ENCODE measurements at places on chromosomes 5 and 9.

DNA sequence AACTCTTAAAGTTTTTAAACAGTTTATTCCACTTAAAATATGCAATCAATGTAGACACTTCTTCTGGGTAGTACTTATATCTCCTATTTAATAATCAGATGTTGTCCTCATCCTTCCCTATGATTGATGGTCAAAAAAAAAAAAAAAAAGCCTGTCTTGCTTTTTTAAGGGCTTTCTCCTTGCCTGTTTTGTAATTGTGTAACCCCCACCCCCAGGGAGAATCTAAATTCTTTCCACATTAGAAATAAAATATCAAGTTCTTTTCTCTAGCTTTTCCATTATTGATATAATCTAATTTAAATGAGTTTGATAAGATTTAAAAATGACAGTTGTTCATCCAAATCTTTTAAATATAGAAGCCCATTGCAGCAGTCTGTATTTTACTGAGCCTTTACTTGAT lies 119.7 kb downstream of the CHSY3 start:
- DNase-seq = no peak

- no peak for DNase-seq
These were observed 173.6 kb downstream of the TENT4A start for GRCh38 chr5:6886866-6887265.

DNA sequence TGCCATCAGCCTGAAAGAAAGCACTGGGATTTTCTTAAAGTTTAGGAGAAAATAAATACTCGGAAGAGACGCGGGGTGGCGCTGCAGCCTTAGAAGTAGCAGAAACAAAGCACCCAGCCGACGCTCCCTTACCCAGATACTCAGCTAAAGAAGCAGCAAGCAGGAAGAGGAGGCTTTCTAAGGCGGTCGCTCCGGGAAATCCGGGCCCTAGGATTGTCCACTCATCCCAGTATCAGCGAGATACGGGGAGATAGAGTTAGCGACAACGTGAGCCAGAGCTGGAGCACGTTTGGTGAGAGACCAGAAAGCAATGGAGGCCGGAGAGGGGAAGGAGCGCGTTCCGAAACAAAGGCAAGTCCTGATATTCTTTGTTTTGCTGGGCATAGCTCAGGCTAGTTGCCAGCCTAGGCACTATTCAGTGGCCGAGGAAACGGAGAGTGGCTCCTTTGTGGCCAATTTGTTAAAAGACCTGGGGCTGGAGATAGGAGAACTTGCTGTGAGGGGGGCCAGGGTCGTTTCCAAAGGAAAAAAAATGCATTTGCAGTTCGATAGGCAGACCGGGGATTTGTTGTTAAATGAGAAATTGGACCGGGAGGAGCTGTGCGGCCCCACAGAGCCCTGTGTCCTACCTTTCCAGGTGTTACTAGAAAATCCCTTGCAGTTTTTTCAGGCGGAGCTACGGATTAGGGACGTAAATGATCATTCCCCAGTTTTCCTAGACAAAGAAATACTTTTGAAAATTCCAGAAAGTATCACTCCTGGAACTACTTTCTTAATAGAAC lies at the start of gene PCDHB2:
Gene PCDHB2 (plus strand): TSS at position 135 of the 782 bp plus-strand sequence. CDS start 176 bp downstream, at position 311.
- DNase-seq = no peak

DNA sequence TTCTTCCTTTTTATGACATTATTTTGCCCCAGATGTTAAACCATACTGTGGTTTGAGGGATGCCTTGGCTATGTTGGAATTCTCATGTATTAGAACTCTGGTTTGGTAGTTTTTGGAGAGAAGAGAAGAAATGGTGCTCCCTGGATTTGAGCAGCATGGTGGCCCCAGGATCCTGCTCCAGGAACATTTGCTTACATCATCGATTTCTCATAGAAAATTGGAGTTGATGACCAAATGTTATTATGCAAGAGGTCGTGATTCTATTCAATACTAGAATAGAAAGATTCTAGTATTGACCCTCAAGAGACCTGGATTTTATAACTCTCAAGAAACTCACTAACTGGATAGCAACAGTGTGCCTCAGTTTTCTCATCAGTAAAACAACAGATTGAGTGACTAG lies 77.5 kb upstream of the GNAQ start:
- no peak for DNase-seq

- no peak for DNase-seq
These were observed 25.4 kb downstream of the ADAMTS2 start for GRCh38 chr5:179319741-179320281.

DNA sequence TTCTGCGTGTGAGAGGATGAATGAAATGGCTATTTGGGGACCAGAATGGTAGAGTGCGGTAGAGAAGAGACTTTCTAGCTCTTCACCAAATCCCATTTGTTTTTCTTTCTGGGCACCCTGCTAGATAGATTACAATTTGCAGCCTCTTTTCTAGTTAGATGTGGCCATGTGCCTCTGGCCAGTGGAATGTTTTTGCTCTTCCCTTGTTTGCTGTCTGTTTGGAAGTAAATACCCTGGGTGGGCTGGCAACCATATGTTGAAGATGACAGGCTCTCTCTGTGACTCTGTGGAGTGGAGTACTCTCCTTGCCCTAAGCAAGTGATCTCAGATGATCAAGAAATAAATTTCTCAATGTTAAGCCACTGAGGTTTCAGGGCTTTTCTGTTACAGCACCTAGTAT lies 12.9 kb downstream of the GNG10 start:
- DNase-seq = no peak

DNA sequence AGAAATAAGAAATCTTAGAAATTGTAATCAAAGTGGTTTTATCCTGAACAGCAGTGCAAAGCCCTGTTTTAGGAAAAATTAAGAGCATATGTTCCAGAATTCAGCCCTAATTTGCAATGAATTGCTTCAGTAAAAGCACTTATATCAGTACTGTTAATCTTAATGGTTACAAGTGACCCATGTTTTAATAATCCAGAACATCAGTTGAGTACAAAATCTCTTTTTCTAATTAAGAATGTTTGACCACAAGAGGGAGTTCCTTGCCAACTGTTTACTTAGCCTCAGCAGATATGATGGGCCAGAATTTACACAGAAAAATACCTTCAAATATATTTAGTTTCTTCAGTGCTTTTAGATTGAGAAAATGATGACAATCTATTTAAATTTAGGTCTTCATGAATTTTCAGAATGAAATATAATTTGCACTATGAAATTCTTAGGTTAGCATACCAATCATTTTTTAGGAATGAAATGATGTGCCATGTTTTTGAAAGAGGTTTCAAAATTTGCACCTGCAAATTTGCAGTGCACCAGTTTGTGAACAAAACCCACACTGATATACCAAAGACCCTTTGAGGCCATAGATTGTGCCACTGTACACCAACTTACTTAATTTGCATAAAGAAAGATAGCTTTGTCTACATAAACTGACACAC lies 926.3 kb upstream of the ARRDC3 start:
- DNase-seq = no peak

- no peak for DNase-seq
These were observed 45.6 kb downstream of the LIX1 start for GRCh38 chr5:97096846-97097245.

- DNase-seq = no peak
These were observed 1.4 kb downstream of the AKNA start for GRCh38 chr9:114386361-114386885.

- DNase-seq = no peak
These were observed 37.8 kb upstream of the ANKRD34B start for GRCh38 chr5:80607832-80608231.

GRCh38 chr5:61386045-61386800 lies 54.2 kb downstream of the ZSWIM6 start:
- no peak for DNase-seq

DNA sequence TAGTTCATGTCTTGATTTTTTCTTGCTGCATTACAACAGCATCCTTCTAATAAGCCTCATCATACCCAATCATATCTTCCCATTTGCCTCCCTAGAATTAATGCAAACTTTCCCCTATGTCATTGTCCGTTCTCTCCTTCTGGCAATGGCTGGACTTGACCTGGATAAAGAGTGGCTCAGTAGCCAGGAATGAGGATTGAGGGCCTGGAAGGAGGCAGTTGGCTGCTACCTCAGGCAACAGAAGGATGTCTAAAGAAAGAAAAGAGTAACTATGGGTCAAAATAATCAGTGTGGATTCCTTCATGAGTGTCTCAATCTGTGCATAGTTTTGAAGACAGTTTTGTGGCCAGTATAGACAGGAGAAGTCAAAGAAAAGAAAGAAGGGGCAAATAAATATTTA lies 209.6 kb downstream of the TRPM3 start:
- no peak for DNase-seq

DNA sequence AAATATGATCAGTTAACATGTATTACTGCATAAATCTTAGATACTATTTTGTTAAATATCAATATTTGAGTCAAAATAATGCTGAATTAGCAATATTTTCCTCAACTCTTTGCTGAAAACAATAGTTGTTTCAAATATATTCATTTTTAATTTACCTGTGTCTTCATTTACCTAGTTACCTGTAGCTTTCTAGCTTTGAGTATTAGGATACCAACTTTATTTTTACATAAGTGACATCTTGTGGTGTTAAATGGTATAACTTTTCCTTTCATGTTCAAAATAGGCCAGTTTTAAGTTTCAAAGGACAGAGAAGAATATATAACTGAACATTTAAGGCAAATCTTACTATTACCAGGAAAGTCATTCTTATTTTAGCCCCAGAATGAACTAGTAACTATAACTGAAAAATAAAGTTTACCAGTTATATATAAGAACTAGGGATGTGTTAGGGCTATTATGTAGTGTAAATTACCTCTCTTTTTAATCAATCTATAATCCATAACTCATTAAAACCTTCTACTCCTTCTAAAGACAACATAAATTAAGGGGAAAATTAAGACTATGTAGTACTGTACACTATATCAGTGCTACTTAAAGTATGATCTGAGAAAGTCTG lies 25.3 kb downstream of the AP3B1 start:
- DNase-seq = no peak

- DNase-seq = no peak
These were observed 241.2 kb downstream of the FAM114A2 start for GRCh38 chr5:153797484-153797883.

DNA sequence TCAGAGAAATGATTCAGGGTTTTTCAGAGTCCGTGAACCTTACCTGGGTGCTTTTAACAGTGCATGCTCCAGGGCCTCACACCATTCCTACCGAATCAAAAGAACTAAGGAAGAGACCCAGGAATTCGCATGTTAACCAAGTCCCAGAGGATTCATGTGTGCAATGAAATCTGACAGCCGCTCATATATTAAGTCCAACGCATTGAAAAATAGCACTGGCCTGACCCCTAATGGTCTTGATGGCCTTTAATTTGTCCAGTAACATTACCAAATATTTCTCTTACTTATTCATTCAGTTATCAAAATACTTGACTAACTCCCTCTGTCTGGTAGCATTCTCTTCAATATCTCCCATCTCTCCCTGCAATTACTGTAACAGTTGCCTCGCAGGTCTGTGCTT lies 55.0 kb upstream of the MARCHF11 start:
- DNase-seq = no peak

DNA sequence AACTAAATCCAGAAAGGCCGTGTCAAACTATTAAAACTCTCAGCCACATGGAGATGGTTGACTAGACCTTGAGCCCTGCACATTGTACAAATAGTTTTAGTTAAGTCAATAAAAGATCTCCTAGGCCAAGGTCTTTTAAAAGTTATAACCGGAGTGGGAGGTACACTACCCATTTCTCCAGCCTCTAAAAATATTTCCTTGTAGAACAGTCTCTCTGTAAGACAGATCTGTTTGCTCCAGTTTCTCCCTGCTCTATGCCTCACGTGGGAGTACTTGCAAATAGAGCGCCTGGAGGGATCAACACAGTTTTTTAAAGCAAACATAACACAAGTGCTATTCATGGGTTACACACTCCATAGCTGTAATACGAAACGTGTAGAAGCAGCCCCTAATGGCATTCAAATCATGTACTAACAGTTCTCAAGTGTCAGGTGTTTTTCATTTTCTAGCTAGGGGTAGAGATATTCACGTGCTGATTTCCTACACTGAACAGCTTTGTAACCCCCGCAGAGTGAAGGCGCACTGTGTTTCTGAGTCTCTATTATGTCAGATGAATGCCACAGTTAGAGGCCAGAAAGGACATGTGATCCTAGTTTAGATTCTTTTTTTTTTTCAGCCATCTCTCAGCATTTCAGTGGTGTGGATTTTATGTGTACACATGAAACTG lies 703.4 kb upstream of the GRAMD2B start:
- no peak for DNase-seq

GRCh38 chr5:158819840-158820620 lies 279.7 kb downstream of the EBF1 start:
- no peak for DNase-seq

- DNase-seq = no peak
These were observed 603.8 kb downstream of the TLE4 start for GRCh38 chr9:80175286-80176150.

GRCh38 chr9:80649001-80649420 lies 1040.3 kb downstream of the TLE1 start:
- DNase-seq = no peak

- no peak for DNase-seq
These were observed 96.3 kb upstream of the KCNN2 start for GRCh38 chr5:114265432-114266060.

DNA sequence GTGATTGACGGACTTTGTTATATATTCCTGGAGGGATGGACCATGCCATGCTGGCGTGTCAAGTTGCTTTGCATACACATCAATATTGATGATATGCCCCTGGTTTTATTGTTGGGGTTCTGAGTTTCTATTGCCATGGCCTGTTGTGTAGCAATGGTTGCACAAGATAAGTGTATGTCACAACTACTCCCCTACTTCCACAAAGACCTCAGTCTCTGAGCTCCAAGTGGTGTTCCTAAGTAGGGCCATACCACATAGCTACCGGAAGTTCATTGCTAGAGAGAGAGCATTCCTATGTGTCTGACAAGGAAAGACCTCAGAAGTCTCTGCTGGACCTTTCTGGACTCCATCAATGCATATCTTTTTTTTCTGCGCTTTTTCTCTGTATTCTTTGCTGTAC lies 19.8 kb downstream of the TXNDC8 start:
- DNase-seq = no peak

DNA sequence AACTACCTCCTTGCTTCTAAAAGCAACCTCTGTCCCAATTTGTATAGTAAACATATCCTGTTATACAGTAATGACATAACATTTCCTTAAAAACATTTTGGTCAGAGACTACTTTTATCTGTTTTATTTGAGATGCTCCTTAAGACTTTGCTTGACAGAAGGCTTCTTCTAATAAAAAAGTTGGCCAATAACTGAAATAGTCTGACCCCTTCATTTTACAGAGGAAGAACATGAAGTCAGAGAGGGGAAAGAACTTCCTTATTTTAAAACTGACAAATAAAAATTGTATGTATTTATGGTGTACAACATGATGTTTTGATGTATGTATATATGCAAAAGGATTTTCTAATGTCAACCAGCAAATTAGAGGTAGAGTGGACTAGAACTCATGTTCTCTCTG lies 35.8 kb upstream of the SPARC start:
- no peak for DNase-seq

- no peak for DNase-seq
These were observed 36.3 kb downstream of the CAPSL start for GRCh38 chr5:35902046-35902672.

DNA sequence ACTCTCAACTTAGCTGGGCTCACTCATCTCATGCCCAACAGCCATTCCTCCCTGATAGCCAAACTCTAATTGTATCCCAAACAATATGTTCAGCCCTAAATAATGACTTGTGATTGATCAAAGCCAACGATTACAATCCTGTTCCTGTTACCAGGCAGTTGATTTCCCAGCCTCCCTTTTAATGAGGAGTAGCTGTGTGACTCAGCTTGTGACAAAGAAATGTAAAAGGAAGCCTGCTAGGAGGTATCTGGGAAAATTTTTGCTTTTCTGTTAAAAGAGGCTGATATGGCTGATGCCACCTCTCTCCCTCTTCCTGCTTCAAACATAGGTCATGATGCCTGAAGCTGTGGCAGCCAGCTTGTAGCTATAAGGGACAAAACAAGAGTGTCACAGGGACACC lies 19.6 kb upstream of the ENC1 start:
- no peak for DNase-seq

- no peak for DNase-seq
These were observed 18.5 kb upstream of the RCL1 start for GRCh38 chr9:4774209-4774608.
